ENCODE measurements at places on chromosomes 5 and 9.

- DNase-seq = no peak
Observed at GRCh38 chr5:141858079-141858765, 20.0 kb downstream of the PCDH1 start.

GRCh38 chr5:12315461-12315860, 411.2 kb upstream of the CTNND2 start:
- no peak for DNase-seq

GRCh38 chr5:168291342-168291963, at the start of gene WWC1:
Gene WWC1, plus strand, starts transcription at chr5:168291645. Its CDS starts 508 bp downstream, at chr5:168292153.
- DNase-seq = no peak

DNA sequence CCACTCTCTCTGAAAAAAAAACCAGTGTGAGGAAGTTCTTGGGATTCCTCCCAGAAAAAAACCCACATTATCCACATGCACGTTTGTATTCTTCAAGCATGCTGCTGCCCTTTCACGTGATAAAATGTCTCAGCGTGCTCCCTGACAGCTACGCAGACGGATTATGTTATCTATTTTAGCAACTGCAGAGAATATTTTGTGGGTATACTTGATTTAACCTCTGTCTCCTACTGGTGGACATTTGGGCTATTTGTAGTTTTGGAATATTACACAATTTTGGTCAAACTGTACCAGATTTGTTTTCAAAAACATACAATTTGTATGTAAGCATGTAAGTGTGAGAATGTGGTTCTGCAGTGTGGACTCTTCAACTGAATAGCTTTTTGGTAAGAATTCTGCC, 10.7 kb downstream of the PRRC2B start:
- no peak for DNase-seq

DNA sequence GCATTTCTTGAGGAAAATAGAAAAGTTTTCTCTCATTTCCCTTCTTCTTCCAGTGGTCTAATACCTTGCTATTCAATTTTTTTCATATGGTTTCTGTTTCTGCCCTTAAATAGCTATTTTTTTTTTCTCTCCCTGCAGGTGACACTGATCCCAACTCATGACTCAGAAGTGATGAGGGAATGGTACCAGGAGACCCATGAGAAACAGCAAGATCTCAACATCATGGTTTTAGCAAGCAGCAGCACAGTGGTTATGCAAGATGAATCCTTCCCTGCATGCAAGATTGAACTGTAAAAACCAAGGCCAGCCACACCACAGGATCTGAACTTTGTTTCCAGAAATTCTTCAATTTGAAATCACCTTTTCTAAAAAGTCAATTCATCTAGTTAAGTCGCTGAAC, 97.7 kb downstream of the MAP1B start:
- no peak for DNase-seq

DNA sequence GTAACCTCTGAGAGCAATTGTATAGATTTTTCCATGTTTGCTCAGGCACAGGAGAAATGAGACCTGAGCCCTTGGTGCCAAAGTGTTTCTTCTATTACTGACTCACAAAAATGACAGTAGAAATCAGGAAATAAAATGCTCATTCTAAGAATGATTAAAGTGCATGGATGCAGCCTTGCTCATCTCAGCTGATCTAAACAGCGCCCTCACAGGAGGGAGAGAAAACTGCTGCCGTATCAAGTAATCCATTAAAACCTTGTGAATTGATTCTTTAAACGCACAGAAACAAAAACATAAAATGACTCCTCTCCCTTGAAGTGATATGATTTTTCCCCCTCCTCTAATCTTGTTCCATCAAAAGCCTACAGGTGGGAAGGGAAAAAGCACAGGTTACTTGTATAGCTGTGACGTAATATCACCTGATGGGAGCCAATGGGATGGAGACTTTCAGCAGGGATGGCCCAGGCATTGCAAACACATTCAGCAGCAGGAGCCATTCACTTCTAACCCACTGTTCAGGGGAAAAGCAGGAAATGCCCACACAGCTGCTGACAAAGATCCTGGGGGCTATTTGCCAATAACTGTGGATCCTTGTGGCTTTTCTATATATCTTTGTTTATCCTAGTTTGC, 76.7 kb downstream of the PLCXD3 start:
- no peak for DNase-seq

DNA sequence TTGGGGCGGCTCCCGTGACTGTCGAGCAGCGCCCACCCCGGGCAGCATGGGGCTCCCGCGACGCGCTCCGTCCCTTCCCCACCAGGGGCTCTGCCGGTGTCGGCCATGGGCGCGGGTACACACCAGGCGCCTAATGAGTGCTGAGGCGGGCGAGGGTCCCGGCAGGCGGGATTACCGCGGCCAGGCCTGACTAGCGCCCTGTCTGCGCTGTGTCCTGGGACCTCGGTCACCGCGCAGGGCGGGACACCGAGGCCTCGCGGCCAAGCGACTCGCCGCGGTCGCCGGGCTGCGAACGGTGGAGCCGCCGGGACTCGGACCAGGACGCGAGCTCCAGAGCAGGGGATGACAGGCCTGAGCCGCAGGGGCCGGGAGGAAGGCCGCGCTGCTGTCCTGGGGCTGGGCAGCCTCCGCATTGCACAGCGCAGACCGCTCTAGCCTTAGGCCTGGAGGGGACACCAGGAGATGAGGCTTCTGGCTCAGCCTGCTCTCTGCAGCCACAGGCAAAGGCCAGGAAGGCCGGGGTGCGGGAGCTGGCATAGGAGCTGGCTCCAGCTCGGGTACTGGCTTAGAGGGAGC, 14.1 kb downstream of the LCN10 start:
- no peak for DNase-seq

DNA sequence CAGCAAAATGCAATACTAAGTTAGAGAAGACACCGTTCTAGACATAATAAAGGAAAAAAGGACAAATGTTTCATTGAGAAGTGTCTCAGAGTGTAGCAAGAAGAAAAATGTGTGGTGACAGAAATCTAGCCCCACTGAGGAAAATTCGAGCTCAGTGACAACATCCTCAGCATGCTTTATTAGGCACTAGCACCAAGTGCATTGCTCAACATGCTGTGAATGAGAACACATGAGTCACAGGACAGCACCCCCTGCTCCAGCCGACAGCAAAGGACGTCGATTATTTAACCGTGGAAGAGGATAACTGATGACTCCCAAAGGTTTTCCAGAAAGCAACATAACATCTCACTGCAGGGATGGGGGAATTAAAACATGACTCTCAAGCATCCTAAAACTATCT, 182.7 kb downstream of the GNAQ start:
- DNase-seq = peak; percentile 63

DNA sequence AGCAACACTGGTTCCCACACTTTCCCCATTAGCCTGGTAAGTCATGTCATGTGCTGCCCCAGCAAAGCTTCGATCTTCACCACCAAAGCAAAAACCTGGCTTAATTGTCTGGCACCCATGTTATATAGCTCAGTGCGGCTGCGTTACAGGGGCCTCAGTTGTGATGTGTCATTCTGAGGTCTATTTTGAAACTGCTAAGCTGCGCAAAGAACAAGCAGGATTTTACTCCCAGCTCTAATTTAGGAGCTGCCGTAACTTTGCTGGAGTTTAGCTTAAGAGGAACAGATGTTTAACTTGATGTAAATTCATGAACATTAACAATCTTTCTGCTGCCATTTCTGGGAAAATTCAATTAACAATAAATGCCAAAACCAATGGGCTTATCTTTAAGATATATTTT, 274.1 kb downstream of the HSPA4 start:
- no peak for DNase-seq

GRCh38 chr5:103232393-103232999, 26.1 kb upstream of the MACIR start:
- DNase-seq = no peak

- no peak for DNase-seq
Observed at GRCh38 chr9:114266969-114267368, 55.9 kb upstream of the ORM1 start.

DNA sequence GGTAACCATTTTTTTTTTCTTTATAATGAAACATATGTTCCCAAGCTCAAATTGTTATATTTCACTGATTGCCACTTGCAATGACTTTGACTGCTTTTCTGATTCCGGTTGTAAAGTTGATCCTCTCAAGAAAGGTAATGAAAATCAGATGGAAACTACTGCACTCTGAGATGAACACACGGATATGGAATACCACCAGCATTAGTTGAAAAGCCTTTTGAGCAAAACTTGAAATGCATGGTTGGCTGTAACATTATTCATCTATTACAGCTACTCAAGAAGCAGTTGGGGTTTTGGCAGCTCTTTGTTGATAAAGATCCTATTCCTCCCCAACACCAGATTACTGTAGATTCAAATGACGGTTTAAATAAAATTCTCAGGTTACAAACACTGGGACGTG, 591.6 kb upstream of the DMAC1 start:
- DNase-seq = peak; percentile 53

All from fibroblast of skin of left quadriceps (primary cell).